ENCODE measurements at places on chromosomes 7 and 10. TPM values are rescaled to one million over a fixed set of nuclear protein-coding genes. Genes with fewer than 3 reads are reported as not detected.

Gene ZNF398
- total RNA-seq = 15.6 TPM

Gene LRRN3
- 187 TPM for total RNA-seq

- no peak for DNase-seq
Measured at GRCh38 chr7:143973870-143974416, 19.3 kb downstream of the OR2F1 start.

DNA sequence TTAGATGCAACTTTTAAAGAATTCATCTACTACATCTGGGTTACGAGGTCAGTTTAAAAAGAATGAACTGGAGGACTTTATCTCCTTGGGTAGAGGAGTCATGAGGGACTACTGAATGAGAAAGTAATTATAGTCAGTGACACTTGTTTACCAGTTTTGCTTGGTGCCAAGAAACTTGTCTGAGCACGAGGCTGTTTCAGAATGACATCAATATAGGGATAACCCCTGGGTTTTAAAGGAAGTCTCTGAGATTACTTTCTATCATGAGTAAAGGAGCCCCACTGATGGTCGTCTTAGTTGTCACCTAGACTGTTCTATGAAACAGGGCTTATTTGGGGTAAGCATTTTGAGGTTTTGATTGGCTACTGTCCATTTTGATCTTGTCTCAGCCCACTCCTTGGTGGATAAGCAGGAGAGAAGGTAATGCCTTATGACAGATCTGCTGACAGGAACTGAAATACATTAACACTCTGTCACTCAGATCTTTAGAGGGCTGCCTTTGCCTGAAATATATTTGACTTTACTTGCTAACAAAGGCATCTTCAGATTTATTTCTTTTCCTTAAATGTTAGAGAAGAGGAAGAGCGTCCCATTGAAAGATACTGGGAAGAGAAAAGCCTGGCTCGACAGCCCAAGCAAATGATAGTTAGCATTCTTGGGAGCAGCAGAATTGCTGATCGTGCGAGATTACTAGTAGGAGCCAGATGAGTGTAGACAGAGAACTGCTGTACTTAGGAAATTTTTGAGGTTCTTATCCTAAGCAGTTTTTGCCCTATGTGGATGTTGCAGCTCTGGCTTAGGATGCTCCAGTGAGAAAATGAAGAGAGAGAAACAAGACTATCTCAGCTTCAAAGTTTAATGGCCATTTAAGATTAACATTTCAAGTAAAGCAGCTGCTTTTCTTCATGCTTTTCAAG, 299.2 kb upstream of the LRGUK start:
- DNase-seq = no peak

GRCh38 chr7:80883154-80884025, 35.5 kb downstream of the SEMA3C start:
- DNase-seq = no peak

DNA sequence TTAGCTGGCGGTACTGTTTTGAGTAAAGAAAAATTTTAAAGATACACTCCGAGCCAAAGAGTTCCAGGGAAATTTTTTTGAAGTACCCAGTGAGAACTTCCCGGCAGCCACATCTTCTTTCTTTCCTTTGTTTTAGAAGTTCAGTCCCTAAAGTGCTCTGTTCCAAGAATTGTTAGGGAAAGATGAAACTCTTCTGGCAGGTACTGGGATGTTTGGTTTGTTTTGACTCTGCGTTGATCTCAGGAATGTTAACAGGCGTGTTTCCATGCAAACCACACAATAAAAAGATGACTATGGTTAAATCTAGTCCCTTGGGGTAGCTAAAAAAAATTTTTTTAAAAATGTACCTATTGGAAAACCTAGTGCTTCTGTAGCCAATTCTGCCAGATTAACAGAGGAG, 224.7 kb upstream of the PHYHIPL start:
- no peak for DNase-seq

GRCh38 chr7:26599982-26600381, 264.4 kb downstream of the SKAP2 start:
- DNase-seq = no peak
